ENCODE measurements at places on chromosomes 7 and 10.

DNA sequence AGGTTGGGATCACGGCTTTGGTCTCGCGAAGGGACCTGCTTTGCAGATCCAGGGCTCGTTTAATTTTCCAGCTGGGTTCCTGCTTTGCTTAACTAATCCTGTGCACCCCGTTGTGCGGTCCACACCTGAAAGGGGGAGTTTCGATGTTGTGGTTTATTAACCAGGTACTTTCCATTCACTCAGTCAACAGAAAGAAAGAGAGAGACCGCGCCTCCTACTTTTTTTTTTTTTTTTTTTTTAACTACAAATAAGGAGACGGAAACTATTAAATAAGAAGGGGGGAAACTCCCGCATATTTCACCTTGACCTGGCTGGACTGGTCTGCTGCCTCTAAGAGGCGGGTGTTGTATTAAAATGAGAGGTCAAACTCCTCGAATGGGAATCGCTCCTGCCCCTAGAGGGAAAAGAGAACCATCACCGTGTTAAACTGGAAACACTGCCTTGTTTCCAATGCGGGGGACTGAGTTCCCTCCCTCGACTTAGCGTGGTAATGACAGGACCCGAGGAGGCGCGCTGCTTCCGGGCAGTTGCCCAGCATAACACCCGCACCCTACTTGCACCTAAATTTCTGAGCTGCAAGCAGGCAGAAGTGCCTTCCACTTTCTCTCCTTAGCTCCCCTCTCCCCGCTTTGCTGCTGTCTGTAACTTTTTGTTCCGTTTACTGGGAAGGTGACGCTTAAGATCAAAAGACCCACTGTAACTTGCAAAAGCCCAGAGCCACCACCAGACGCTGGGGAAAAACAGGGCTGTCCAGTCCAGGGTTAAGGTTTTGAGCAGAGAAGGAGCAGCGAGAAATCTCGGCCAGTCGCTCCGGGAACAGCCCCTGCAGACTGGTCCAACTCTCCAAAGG, 1.1 kb upstream of the ITGB8 start:
- peak; percentile 70 for DNase-seq

DNA sequence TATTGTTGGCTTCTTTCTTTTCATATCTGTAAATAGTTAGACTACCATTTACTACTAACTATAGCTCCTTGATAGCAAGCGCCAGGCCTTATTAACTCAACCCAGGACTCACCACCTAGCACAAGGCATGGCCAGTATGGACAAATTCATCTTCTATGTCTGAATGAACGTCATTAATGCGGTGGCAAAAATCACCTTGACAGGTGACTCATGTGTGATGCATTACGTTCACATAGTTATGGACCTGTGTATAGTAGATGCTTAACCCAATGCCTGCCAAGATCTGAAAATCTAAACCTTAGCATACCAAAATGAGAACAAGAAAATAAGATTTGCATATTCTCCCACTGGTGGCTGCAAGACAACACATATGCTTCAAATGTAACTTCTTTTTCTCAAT, 300.8 kb downstream of the PARD3 start:
- DNase-seq: no peak

- no peak for DNase-seq
Observed at GRCh38 chr7:123242467-123243092, 42.8 kb upstream of the SLC13A1 start.

- DNase-seq: peak; percentile 44
Observed at GRCh38 chr7:36468370-36469101, 78.9 kb downstream of the ANLN start.

DNA sequence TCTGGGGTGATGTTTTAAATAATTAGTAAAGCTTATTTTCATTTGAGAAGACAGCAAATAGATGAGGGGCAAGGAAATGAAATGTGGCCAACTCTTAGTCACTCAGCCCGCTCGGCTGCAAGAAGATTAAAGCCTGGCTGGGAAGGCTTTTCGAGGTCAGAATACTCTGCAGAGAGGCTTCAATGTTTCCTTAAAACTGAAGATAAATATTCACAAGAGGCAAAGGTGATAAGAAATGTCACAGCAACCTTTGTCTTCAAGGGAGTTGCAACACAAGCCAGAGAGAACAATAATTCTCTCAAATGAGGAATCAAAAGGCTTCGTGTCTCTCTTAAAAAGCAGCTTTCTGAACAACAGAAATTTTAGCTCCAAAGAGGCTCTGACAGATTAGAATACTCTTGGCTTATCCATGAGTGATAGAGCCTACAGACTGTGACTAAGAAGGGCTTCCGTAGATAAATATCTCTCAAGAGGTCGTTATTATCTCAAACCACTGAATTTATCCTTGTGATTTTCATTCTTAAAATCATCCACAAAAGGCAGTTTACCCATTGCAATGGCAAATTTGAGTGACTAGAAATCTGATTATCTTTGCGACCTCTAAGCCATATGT, 92.5 kb downstream of the KLF6 start:
- peak; percentile 21 for DNase-seq

DNA sequence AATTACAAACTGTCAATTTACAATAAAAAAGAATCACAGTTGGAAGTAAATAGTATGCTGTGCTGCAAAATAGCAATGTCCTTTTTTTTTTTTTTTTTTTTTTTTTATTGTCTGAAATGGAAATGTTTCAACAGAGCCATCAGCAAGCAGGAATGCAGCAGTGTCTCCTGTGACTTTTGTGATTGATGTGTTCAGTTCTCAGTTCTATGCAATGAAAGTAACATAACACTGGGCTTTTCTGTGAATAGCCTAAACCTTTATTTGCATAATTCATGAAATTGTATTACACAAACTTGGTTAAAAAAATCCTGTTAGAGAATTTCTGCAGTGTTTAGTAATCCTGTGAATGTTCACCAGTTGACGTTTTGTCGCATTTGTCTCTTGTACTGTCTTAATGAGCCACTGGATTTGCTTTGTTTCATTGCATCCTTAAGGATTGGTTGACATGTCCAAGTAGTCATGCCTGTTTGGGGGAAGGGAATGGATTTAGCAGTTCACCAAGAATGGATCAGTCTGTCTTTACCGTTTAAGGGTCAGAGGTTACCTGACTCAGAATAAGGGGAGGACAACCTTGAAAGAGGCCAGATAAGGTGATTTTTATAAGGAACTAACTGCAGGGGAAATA, 192.7 kb downstream of the MLLT10 start:
- no peak for DNase-seq

DNA sequence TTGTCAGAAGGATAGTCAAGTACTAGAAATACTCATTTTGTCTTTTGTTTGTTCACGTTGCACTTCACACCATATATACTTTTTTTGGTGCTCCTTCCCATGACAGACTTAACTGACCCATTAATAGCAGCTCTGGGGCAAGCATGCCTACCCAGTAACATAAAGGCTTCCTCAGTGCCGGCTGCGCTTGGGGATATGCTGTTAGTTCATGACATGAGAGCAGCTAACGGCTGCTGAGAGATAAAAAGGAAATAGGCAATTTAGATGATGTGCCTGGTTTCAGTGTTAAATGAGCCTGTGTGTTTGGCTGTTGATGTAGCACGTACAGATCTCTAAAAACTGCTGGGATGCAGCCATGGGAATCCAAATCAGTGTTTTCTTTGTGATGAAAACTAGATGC, 86.4 kb downstream of the TAX1BP1 start:
- DNase-seq: no peak

DNA sequence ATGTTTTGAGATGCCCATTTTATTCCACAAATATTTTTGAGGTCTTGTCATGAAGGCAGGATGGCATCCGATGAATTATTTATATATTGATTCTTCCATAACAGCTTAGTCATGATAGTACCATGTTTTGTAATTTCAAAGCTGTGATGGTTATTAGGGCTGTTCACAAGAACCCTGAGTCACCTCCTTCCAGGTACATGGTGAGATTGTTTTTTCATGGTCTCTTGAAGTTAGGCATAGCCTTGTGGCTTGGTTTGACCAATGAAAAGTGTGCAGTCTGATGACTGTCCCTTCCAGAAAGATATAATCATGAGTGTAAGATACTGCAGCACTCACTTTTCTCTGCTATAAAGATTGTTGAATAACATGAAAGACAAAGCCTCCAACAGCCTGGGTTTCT, 274.8 kb downstream of the FGFR2 start:
- no peak for DNase-seq

DNA sequence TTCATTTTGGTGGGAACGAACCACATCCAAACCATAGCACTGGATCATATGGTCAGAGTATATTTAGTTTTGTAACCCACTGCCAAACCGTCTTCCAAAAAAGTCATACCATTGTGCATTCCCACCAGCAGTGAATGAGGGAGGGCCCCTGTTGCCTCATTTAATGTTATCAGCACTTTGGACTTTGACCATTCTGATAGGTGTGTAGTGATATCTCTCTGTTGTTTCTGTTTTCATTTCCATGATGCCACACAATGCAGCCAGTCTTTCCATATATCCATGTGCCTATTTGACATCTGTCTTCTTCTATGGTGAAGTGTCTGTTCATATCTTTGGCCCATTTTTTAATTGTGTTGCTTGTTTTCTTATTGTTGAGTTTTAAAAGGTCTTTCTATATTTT, 105.0 kb upstream of the PPP2R2D start:
- no peak for DNase-seq

- DNase-seq: peak; percentile 68
Observed at GRCh38 chr7:121475806-121476205, 79.7 kb upstream of the FAM3C start.

- no peak for DNase-seq
Observed at GRCh38 chr10:76115471-76116155, 684.2 kb downstream of the LRMDA start.

- DNase-seq: no peak
Observed at GRCh38 chr10:100347568-100348195, 649 bp downstream of the SCD start.

- DNase-seq: no peak
Observed at GRCh38 chr7:95238252-95238943, 85.9 kb downstream of the PON1 start.

- DNase-seq: no peak
Observed at GRCh38 chr7:138669364-138669763, 31.8 kb downstream of the SVOPL start.

GRCh38 chr7:13312307-13312706, 624.9 kb downstream of the ARL4A start:
- no peak for DNase-seq

- DNase-seq: no peak
Observed at GRCh38 chr7:28509251-28510025, 97.1 kb downstream of the CREB5 start.

GRCh38 chr7:120436487-120437060, 163.6 kb downstream of the KCND2 start:
- DNase-seq: no peak

All from choroid plexus epithelial cell (primary cell).